ENCODE measurements at places on chromosomes 5 and 9.

GRCh38 chr5:143153332-143154119 lies 250.0 kb downstream of the NR3C1 start:
- no peak for DNase-seq

- no peak for DNase-seq
Observed at GRCh38 chr5:14572836-14573235, 8.8 kb upstream of the OTULINL start.

DNA sequence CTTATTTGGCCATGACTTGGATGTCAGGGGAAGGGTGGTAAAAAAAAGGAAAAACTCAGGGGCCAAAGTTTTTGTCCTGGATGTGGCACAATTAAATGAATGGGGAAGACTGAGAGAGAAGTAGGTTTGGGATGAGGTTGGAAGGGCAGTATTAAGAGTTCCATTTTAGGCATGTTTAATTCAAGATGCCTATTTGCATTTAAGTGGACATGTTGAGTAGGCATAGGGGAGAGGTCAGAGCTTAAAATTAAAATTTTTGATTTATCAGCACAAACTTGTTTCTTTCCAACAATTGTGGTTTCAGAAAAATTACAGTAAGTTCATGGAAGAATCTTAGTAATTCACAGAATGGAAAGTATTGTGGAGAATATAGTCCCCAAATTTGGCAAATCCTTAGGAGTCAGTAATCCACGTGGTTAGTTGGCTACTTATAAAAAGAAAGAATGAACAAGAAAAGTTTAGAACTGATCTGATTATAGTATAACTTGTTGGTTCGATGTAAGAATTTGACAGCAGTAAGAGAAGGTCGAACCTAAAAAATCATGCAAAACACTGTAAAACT lies 265.9 kb downstream of the SAXO1 start:
- DNase-seq, result no peak

DNA sequence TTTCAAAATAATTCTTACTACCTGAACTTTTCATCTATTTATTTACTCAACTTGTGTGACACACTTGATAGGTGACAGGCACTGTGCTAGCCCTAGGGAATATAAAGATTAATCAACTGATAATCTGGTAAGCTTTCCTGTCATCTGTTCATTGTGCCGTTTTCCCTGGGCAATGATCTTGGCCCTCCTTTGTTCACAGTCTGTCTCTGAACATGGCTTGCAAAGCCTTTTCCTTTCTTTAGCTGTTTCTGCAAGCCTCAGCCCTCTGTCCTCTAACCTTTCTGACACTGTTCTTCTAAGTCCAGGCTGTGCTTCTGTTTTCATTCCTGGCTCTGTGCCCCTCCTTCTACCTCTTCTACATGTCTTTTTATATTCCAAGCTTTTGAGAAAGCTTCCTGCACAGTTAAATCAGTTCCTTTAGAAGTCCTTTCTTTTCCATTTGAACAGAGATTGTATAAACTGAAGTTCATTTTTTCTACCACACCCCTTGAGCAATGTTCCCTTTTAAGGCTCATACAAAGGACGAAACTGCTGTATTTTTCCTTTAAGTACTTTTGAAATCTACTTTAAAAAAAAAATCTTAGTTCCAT lies 803.0 kb upstream of the ZNF608 start:
- DNase-seq, result no peak

- DNase-seq, result peak; percentile 64
Observed at GRCh38 chr9:37747271-37747753, 6.3 kb upstream of the TRMT10B start.

DNA sequence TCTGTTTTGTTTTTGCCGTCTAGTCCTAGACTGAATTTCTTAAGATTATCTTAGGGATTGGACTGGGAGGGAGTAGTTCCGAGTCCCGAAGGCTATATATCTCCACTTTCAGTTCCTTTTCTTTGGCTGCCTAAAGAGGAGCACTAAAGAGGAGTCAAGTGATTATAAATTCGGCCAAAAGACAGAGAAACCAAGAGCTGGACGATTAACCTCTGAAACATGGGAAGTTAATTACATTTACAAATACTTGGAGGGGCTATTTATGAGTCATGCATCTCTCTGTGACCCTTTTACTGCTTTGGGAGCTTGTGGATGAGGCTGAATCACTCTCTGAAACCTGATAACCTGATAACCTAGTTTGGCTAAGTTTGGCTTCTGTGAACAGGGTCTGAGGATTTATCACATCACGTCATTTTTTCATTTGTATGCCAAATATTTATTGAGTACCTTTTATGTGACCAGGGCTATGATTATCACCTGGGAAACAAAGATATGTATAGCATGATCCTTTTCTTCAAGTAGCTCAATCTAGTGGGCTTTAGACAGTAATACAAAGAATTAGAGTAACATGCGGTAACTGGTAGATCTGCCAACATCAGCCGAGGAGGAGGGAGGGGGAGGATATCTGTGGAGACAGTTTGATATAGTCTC lies 180.9 kb downstream of the CD180 start:
- DNase-seq, result no peak

DNA sequence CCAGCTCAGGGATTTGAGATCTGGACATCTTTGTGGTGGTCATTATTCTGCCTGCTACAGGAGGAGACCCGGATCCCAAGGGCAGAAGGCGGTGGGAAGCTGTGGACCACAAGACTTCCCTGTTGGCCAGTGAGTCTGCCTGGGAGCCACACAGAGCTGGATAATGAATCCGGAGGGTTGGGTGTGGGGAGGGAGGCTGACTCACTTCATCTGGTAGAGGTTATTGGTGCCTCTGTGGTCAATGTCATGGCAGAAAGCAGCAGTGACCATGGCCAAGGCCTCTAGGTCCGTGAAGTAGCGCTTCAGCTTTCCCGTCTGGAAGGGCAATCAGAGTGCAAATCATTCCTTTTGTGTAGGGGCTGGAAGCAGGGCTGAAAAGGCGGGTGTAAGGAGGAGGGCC lies 58.5 kb downstream of the PDE6A start:
- DNase-seq, result no peak

GRCh38 chr5:171578049-171578828 lies 158.8 kb downstream of the FGF18 start:
- DNase-seq, result no peak

DNA sequence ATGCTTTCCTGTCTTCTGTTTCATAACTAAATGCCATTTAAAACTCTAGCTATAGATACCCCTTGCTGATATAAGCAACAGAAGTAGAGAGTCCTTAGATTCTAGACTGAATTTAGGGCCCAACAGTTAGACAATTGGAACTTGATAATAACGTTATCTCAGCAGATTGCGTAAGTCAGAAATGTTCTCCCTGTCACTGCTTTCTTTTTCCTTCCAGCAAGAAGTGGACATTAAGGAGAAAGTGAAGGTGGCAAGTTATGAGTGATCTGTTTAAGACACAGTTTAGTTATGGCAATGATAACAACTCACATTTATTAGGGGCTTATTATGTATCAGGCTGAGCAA lies 6.9 kb upstream of the GLIS3 start:
- DNase-seq, result no peak

- DNase-seq, result no peak
Observed at GRCh38 chr5:120869831-120870230, 405.7 kb downstream of the PRR16 start.

- no peak for DNase-seq
Observed at GRCh38 chr5:891117-891836, 1.3 kb downstream of the BRD9 start.

- DNase-seq, result no peak
Observed at GRCh38 chr9:123267481-123268198, 746 bp downstream of the STRBP start.

- DNase-seq, result peak; percentile 41
Observed at GRCh38 chr5:83608122-83608521, 112.5 kb downstream of the HAPLN1 start.

DNA sequence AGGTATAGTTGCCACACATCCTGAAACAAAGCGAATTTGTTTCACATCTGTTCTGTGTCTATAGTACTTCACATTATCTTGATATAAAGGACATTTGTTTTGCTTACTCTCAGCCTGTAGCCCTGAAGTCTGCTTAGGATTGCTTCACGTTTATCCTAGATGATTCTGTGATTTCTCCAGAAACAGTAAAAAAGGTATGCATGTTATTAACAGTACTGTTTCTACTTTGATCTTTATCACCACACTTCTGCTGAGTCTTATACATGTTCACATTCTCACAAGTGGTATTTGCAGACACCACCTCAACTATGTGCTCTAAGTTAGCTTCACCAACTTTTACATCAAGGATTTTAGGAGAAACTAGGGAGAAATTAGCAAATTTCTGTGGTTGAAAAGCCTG lies 47.4 kb upstream of the ADAMTS19 start:
- no peak for DNase-seq

DNA sequence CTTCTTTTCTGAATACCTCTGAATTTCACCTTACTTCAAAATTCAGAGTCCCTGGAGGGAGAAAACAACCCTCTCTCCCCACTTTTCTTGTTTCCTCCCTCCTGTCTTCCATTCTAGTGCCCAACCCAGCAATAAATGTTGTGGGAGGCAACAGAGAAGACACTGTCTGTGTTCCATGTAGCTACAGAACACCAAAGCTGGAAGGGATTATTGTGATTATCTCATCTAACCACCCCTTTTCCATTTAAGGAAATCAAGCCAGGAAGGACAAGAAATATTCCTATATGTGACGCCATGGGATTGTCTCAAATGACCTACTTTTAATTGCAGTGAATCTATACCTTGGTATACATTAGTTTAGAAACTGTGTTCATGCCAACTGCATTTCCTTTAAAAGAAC lies 476.6 kb upstream of the TNC start:
- no peak for DNase-seq

DNA sequence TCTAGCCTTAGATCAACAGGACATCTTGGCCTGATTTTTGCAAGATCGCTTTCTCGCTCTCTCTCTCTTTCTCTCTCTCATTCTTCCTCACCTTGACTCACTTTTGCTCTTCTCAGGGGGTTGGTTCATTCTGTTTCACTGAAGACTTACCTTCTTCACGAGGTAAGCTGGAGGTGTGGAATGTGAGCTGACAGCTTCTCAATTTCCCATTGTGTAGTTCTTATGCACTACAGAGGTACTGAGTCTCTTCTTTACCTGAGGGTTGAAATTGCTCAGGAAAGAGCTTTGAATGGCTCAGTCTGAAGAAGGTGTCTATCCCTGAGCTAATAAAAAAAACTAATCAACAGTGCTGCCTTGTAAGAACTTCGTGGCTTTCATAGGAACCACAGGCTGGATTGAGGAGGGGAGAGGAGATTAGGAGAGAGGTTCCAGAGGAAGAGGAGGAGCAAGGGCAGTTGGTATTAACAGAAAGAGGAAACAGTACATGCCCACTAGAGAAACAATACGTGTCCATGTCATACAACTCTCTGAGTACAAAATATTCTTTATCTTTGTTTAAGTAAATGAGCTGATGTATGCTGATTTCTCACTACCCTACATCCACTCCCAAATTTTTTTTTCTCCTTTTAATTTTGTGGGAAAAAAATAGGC lies 192.2 kb downstream of the TMEM167A start:
- no peak for DNase-seq

GRCh38 chr9:88084357-88085183 lies 53.7 kb downstream of the SPATA31C2 start:
- no peak for DNase-seq

GRCh38 chr5:33401482-33402390 lies 39.0 kb upstream of the TARS1 start:
- DNase-seq, result no peak

GRCh38 chr5:154060606-154061005 lies 21.8 kb downstream of the MFAP3 start:
- no peak for DNase-seq

DNA sequence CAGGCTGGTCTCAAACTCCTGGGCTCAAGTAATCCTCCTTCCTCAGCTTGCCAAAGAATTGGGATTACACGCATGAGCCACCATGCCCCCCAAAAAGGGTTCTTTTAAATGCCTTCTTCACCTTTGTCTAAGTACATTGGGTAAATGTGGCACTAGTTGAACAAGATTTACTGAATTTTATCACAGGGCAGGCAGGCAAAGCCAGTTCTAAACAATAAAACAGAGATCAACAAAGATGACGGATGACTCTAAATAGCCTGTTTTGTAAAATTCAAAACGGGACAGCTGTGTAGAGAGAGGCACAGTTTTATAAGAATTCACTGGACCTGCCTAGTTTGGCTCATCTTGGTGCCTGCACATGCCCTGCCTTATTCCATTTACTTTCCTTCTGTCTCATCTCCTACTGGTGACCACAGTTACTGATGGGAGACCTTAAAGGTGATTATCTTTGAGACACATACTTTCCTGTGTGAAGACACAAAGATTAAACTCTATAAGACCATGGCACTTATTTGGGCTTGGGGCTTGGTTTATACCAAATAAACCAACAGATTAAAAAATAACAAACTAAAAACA lies 149.6 kb upstream of the DMRT1 start:
- DNase-seq, result no peak

DNA sequence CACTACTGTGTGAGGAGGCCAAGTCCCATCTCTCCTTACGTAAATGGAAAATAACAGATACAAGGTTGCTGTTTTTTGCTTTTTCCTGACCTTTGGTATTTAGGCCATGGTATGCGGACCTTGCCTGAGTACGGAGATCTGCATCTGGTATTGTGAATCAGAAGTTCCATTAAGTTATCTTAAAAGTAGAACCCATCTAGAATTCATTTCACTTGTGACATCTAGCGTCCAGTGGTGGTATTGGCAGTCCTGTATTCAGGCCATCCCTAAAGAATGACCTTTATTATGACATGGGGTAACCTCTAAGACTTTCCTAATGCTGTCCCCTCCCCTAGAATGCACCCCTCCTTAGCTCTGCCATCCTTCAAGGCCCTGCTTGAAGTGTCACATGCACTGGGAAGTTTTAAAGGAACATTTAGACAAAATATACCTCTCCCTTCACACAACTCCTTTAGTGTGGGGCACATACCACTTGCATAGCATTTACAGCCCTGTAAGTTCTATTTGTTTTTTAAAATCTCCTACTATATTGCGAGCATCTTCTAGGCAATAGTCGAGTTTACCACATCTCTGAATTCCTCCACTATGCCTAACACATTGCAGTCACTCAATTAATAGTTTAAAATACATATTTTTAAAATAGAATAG lies 1.9 kb upstream of the SPDL1 start:
- no peak for DNase-seq

- DNase-seq, result peak; percentile 58
Observed at GRCh38 chr9:132670457-132671391, at the start of gene GTF3C4. TSS of gene GTF3C4 (plus strand) at chr9:132670464. CDS start at chr9:132670599, 135 bp downstream.

GRCh38 chr9:68808338-68808890 lies 103.4 kb downstream of the PIP5K1B start:
- no peak for DNase-seq

DNA sequence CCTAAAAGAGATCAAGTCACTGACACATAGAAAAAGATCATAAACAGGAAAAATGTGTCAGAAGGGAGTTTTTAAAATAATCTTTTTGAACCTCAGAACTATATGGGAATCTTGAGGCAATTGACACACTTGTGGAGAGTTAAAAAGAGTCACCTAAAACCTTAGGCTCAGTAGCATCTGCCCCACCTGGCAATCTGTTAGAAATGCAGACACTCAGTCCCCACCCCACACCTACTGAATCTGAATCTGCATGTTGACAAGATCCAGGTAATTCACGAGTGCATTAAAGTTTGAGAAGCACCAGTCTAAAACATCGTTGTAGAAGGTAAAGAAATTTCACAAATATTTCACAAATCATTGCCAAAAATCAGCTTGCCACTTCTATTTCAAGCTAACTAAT lies 388.3 kb downstream of the NR2F1-AS1 start:
- no peak for DNase-seq

- DNase-seq, result no peak
Observed at GRCh38 chr5:150676578-150676977, 15.5 kb downstream of the MYOZ3 start.

Measured in mesothelial cell of epicardium (in vitro differentiated cells).